ENCODE measurements at places on chromosomes 7 and 10.

DNA sequence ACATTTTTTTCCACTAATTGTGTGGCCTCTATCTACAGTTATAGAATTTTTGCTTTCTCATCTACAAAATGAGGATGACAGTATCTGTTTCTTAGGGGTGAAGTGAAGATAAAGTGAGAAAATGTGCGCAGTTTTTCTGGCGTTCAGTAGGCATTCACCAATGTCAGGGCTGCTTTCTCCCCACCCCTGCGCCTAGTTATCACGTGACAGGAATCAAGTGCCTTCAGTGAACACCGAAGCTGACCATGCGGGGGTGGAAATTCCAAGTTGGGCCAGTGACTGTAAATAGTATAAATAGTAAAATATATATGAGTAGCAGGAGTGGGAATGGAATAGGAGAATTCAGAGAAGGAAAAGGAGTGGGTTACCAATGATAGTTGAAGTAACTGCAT is 77.4 kb downstream of the TAF3 start:
- no peak for DNase-seq

DNA sequence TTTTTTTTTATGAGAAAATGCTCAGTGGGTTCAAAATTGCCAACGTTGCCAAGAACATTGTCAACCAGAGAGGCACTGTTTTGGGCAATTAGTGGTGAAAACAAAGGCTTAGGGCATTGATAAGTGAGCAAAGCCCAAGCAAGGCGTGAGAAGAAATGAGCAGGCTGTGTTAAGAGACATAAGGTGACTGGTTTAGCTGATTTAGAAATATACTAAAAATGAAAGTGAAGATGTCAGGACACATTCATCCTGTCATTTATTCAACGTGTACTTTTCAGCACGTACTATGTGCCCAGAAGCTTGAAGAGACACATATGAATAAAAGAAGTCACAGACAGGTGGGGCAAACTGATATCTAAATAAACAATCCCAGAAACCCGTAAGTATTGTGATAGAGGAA is 31.8 kb downstream of the AOAH start:
- DNase-seq, result no peak

DNA sequence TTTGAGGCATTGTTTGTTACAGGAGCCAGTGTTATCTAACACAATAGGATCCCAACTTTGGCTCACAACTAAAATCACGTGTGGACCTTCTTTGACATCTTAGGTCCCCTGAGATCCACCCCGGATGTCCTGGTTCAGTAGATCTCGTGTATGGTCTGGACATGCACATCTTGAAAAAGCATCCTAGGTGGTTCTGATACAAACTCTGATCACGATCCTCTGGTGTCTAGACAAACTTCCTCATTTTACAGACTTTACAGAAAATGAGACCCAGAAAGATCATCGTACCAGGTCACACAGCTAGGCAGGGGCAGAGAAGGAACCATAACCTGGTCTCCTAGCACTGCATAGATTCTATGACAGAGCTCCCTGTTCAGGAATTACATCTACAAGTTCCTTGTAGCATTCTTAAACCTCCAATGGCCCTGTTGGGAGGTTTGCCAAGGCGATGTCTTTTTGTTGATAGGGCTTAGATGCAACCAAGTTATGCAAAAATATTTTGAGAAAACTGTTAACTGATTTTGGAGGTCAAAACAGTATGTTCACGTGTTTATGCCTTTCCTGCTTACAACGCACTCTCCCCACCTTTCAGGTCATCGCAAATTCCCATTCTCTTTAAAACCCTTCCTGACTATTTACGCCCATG is 30.8 kb upstream of the CHST15 start:
- no peak for DNase-seq

- DNase-seq, result no peak
These were observed 82.7 kb upstream of the PFKP start for GRCh38 chr10:2984682-2985081.

GRCh38 chr10:4067531-4067930 is 282.5 kb upstream of the KLF6 start:
- DNase-seq, result no peak

GRCh38 chr7:41292487-41292886 is 410.4 kb downstream of the INHBA start:
- no peak for DNase-seq

DNA sequence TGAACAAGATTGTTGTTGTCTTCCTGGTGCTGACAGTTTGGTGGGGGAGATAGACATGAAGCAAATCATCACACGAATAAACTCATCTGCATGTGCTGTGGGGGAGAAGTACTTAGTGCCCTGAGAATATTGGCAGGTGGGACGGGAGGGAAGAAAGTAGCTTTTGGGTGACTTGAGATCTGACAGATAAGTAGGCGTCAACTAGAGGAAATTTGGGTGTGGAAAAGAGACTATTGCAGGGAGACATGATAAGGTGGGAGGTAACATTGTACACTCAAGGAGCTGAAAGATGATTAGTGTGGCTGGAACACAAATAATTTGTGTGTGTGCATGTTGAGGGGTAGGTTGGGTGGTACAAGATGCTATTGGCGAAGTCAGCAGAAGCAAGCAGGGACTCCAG is 30.1 kb downstream of the CNNM2 start:
- no peak for DNase-seq

DNA sequence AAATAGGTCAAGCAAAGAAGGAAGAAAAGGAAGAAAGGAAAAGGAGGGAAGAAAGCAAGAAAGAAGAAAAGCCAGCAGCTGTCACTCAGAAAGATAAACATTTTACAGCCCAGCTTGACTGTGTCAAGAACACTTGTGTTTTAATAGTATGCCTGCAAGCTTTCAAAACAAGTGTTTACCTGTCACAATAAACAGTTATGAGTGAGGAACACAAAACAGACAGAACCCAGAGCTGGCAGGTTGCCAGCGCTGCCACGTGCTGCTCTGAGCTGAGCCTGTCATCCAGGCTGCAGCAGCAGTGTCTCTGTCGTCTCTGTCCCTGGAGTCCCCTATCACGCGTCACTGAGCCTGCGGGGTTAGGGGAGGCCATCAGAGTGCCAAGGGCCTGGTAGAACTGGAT is 827.6 kb upstream of the AUTS2 start:
- no peak for DNase-seq

DNA sequence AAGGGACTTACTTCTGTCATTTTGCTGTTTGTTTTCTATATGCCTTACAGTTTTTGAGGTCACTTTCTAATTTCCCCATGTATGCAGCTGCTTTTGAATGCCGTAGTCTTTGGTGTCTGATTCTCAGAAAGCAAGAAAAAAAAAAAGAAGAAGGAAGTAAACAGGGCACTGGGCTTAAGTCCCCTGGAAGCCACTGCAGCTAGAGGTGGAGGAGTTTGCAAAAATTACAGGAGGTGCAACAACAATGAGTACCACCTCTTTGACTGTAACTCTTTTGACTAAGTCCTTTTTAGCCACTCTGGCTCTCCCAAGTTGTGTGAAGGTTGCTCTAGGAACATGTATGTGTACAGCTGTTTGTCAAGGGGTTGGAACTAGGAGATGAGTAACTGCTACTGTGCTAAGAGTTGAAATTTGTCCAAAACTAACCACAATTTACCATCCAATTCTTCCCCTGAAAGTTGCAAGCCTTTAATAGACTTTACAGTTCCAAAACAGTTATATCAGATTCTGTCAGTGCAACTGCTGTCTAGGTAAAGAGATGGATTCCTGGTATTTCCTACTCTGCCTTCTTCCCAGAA is 588.0 kb upstream of the LRRN3 start:
- no peak for DNase-seq

- DNase-seq, result no peak
These were observed 286.4 kb upstream of the SP4 start for GRCh38 chr7:21141476-21141875.

GRCh38 chr7:49159536-49159935 is 235.2 kb downstream of the CDC14C start:
- DNase-seq, result no peak

- no peak for DNase-seq
These were observed 25.5 kb upstream of the HPS1 start for GRCh38 chr10:98472196-98472595.

DNA sequence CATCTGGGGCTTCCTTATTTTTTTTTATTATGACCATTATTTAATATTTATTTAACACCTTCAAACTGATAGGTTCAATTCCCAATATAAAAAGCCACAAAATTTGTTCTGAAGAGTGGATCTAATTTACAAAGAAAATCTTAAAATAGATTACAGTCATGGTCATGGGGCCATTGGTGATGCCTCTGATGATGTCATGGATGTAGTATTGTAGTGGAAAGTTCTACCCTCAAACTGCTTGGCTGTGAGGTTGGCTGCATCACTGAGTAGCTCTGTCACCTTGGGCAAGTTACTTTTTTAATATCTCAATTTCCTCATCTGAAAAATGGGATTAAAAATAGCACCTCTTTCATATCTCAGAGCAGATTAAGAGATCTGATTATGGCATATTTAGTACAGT is 128.5 kb downstream of the DKK1 start:
- DNase-seq, result no peak

DNA sequence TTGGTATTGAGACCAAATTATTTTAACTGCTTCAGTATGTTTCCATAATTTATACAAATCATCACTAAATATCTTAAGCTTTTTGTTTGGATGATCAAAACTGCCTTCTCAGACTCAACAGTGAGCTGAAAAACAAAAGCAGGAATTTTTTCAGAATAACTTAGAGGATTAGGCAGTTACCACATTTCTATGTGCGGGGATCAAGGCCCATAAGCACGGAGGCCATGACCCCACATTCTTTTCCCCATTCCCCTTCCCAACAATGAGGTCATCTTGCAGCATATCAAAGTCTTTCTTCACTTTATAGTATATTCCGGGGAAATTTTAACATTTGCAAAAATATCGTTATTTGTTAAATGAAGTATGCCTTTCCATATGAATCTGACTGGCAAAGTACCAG is 125.8 kb downstream of the ELMO1 start:
- DNase-seq, result no peak

GRCh38 chr7:121276313-121276712 is 52.5 kb upstream of the WNT16 start:
- DNase-seq, result no peak

DNA sequence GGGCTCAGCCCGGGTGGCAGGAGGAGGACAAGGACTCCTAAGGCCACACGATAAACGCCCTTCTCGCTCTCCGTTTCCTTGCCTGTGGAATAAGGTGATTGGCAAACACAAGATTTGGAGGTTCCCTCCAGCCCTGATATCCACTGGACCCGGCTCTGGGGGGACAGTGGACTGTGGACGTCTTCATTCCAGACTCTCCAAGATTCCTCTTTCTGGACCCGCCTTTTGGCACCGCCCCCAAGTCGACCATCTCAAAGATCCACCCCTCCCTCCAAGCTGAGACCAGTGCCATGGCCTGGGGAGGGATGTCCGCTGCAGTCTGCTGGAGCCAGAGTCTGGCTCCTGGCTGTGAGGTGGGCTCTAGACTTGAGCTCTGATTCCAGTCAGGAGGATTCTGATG is 23.6 kb downstream of the ZNF783 start:
- DNase-seq, result no peak

DNA sequence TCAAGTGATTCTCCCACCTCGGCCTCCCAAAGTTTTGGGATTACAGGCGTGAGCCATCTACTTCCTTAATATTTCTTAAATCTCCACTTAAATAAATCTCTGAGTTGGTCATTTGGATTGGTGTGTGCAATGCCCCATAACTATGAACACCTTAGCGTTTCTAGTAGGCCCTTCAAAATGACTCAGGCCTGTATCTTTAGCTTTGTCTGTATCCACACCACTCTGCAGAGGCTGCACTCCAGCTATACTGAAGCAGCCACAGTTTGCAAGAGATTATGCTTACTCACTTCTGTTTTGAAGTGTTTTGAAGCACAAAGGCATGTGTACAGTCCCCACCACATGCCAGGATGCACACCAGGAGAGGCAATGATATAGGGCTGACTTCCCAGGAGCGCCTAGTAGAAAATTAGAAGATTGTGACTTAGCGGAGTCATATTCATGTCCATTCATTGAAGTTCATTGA is 2.4 kb upstream of the ST7 start:
- no peak for DNase-seq

DNA sequence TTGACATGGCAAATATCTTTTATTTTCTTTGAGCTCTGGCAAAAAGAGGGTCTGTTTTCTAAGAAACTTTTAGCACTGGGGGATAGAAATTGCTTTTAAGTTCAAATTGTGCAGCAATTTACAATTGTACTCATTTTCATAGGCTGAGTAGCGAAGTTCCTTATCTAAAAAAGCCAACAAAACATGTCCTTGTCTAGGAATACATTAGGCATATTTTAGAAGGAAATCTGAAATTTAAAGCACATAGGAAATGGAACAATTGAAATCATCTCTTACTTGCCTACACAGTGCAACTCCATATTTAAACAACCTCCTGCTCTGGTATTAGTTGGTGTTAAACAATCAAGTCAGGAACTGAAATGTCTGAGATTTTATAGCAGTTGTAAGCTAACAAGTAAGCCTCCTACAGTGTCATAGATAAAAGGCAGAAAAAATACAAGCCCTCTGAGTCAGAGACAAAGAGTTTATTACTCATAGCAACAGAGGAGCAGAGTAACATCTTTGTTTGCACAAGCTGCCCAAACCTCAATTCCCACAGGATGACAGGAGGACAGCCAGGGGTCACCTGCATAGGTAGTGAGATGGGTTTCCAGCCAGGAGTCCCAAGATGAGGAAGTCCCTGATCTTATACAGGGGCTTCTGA is 280.2 kb upstream of the HGF start:
- DNase-seq, result no peak

DNA sequence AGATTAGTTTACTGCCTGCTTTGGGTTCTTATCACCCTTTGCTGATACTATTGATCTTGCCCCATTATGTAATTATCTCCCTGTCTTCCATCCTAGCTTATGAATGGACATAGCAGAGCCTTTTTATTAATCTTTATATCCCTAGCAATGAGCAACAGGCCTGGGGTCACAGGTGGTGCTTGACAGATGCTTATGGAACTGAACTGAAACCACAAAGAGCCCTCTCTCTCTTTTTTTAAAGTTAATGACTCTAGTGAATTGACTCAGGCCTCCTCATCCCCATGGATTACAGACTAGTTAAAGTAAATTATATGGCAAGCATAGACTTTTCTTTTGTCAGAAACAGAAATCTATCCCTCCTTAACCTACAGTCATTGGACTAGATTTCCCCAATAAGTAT is 265.2 kb downstream of the PHTF2 start:
- DNase-seq, result no peak

DNA sequence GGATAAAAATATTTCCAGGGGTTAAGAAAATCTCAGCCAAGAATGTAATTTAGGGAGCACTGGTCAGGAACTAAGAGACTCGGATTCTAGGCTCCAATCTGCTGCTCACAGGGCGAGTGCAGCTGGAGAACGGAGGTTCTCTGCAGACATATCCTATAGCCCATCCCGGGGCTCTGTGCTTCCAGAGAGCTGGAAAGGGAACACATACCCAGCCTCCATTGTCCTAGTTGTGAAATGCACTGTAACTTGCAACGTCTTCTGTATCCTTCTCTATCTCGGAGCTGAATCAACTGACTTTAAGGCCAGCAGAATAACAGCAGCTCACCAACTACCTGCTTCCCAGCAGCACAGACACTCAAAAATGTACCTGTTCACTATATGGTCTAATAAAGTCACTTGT is 351.1 kb upstream of the MYO3A start:
- no peak for DNase-seq

GRCh38 chr7:77352665-77353406 is 63.3 kb downstream of the GSAP start:
- DNase-seq, result no peak

GRCh38 chr10:2334575-2334974 is 597.2 kb upstream of the ADARB2 start:
- DNase-seq, result no peak
